ELR (cell line): ENCODE measurements at places on chromosomes 7 and 10.

DNA sequence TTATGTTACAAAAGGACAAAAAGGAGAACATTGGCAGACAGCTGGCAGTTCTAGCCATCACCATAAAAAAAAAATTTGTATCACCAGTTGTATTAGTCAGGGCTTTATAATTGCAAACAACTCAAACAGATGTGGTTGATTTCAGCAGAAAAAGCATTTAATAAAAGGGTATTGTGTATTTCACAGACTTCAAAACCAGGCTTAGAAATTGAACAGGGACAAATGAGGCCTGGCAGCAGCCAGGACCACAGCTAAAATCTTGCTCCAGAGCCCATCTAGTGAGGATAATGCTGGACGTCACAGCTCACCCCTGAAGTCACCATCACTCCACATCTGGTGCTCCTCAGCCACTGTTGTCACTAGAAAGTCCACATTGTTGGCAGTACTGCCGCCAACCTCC is 52.9 kb upstream of the CALD1 start:
- no peak for DNase-seq

DNA sequence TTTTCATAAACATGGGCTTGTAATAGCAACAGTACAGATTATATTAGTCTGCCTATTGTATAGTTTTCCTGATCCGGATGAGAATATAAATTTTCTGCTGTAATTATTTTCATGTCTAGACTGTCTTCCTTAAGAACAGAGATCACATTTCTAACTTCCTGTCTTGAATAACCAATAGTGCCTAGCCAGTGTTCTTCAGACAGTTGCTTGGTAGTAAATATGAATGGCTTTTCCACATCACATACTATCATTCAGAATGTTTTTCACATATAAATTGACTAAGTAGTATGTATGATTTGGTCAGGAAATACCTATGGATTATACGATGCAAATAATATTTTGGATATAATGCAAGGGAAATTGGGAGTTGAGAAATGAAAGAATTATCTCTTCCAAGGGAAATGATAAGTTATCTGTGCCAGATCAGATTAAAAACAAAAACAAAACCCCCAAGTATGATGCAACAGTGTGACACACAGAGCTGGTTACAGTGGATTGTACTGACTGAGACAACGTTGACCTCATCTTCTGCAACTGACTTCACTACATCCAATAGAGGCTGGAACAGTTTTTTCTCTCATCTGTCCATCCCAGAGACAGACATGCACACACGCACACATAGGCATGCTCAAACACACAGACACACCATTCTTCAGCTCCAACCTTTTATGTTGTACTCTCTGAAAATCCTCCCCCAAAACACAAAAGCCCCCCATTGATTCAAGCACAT is 16.4 kb downstream of the ITGA8 start:
- no peak for DNase-seq

- no peak for DNase-seq
Observed at GRCh38 chr10:28959850-28960501, 282.7 kb downstream of the BAMBI start.

DNA sequence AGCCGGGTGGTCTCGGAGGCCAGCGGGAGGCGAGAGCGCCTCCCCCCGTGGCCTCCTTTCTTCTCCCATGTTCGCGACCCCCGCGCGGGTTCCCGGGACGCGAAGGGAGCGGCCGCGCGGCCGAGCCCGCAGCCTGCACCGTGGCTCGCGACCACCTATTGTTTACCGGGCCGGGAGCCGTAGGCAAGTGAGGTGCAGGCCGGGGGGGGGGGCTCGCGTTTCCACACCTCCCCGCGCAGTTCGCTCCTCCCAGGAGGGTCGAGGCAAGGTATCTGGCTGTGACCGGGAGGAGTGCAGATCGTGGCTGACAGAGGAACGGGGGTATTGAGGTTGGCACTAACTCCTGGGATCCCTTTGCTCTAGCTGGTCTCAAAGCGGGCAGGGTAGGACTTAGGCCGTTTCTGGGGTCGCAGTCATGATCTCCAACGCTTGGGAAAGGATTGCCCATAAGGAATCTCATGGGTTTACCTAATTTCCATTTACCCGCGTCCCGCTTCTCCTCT is 734 bp downstream of the PTPN12 start:
- peak; percentile 50 for DNase-seq

DNA sequence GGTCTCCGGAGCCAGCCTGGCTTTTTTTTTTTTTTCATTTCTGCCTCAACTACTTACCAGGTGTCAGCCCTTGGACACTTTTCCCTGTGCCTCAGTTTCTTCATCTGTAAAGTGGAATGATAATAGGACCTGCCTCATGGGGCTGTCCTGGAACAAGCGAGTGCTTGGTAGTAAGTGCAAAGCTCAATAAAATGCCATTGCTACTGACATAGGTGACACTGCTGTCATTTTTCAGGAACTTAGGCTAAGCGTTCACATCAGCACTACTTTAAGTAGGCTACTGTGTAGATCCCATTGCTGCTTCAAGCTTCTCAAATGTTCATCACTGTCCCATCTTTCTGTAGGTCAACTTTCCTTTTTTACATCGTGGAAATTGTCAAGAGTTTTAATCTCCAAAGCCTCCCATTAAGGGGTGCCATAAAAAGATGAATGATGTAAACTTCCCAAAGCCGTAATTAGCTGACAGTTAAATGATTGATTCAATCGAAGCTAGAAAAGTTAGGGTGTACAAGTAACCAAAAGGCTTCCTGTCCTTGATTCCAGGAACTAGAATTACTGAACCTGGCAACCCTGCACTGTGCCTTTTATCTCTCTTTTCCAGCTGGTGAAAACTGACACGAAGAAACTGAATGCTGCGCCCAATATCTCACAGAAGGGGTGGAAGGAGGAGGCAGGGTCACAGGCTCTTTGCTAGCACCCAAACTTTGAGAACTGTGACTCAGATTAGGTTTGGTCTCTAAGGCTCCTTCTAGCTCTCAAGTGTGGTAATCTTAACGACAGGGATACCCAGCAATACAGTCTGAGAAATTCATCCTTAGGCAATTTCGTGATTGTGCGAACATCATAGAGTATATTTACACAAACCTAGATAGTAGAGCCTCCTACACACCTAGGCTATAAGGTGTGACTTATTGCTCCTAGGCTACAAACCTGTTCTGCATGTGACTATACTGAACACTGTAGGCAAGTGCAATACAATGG is 861 bp upstream of the USP6NL start:
- DNase-seq, result no peak

GRCh38 chr10:114810926-114811325 is 10.7 kb upstream of the FHIP2A start:
- DNase-seq, result no peak

GRCh38 chr10:58593008-58593407 is 80.3 kb downstream of the BICC1 start:
- no peak for DNase-seq

GRCh38 chr10:132626019-132626760 is 88.6 kb downstream of the INPP5A start:
- no peak for DNase-seq

DNA sequence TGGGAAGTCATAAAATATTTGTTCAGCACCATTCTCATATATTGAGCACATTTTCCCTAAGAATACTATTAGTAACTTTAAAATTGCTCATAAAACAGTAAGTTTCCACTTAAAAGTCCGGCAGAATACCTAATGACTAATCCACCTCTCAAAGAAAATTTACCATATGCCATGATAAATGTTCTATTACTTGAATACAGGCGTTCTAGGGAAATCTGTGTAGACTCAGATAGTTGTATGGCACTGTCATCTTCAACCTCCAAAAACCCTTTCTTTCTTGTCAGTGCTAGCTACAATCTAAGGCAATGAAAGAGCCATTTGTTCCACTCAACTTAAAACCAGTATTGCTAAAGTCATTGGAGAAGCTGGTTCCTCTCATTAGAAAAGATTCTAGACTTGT is 7.3 kb downstream of the GPR37 start:
- no peak for DNase-seq

- peak; percentile 94 for DNase-seq
Observed at GRCh38 chr7:43674559-43675436, 54.5 kb downstream of the COA1 start.

DNA sequence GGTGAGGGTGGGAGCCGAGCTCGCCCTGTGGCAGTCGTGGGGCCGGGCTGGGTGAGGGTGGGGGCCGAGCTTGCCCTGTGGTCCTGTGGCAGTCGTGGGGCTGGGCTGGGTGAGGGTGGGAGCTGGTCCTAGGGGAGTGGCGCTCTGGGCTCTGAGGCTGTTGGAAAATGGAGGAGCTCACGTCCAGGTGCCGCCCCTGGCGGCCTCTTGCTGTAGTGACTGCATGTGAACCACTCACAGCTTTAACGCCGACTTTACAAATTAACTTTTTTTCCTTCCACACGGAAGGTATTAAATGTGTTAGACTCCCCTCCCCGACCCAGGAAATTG is 312.6 kb downstream of the WDR37 start:
- DNase-seq, result peak; percentile 7

DNA sequence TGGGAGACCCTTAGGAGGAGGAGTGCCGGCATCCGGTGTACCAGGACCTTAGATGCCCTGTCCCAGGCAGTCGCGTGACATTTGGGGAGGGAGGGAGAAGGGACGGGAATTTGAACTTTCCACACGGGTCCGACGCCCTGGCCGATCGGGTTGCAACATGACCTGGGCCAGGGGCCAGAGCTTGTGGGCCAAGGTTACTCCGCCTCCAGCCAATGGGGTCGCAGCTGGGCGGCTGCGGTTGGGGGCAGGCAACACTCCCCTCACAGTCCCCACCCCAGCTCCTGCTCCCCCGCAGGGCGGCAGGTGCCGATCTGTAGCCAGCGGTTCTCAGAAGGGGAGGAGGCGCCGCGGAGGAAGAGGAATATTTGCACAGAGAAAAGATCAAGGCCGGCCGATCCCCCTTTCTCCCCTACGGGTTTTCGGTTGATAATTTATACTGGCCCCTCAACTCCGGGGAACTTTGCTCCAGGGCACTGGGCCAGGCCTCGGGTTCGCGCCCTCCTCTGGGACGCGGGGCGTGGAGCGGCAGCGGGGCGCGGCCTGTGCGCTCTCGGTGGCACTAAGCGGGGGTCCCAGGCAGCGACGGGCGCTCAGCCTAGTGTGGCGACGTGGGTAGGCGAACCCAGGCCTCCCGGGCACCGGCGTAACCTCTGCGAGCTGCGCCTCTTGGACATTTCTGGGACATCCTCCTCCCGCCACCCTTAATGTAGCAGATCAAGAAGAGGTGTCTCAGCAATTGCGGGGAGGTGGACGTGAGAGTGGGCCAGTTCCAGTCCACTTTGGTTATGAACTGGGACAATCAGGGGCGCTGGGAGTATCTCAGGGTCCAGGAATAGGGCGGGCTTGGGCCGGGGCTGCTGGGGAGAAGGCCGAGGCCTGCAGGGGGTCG is 1.2 kb downstream of the MLXIPL start:
- DNase-seq, result no peak

- DNase-seq, result no peak
Observed at GRCh38 chr10:78596556-78596955, 472.2 kb upstream of the ZMIZ1 start.

DNA sequence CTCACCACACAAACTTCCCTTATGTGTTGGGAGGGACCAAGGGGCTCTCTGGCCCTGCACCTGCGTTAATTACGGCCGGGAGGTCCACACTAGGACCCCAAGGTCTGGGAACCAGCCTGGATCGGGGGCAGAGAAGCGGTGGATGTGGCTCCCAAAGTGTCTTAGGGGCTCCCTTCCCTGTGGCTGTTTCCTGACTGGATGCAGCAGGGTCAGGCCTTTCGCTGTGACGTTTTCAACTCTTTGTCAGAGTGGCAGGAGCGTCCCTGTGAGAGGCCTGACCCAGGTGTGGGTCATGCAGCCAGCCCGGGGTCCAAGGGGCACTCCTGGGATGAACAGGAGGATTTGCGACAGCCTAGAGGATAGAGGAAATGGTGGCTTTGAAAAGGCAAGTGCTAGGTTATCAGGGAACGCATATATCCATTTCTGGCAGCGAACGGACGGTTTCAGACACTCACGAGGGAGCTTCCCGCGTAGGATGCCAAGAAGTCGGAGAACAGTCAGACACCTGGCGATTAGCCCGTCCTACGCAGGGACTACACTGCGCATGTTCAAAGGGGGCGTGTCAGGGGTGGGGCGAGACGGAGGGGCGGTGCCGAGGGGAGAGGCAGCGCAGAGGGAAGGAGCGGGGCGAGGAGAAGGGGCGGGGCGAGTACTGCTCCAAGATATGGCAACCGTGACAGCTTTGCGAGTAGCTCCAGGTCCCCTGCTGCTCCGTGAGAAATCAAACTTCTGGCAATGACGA is 46.2 kb upstream of the ZNF716 start:
- DNase-seq, result no peak

DNA sequence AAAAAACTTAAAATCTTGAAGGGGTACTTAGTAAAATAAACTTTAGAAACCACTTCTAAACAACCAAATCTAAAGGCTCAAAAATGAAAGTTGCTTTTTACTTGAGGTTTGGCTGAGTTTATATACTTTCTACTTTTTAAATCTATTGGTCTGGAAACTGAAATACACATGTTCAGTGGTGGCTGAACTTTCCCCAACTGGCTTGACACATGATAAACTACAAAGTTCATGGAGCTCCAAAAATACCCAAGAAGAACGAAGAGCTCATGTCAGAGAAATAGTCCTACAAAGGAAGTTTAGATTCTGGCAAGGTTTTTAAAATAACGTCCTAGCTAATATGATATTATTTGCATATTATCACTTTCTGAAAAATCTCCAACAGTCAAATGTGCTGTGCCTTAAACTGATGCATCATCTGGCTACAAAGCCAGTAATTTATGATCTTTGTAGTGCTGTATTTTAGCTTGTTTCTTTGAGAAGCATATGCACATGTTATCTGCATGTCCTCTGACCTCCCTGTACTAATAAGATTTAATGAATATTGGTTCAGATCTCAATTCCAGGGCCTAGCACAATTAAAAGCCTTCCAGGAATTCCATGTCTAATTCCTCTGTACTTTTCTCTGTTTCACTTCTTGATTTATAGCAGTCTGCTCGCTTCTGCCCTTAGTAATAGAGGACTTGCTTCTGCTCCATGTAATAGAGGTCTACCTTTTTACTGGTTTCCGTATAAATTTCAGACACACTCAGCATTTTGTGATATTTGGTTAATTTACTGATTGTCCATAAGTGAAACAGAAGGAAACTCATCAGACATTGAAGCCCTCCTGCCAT is 28.2 kb downstream of the SEMA3C start:
- DNase-seq, result no peak

DNA sequence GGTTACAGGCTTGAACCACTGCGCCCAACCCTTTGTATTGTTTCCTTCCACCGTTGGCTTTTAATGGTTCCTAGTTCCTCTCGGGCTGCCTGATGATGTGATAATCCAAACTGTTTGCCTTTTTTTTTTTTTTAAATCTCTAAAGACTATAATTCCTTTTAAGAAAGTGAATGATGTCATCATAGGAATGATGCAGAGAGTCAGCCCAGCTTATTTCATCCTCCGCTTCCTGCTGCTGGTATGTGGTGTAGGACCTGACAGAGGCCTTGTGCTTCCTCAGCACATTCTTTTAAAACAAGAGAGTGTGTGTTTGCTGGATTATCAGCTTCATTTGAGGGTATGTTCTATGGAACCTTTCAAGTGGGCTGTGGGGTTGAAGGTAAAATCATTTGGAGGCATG is 241.4 kb downstream of the LRMDA start:
- no peak for DNase-seq

GRCh38 chr7:98745722-98746318 is 124.0 kb downstream of the TMEM130 start:
- DNase-seq, result peak; percentile 64
